ENCODE measurements at places on chromosomes 12 and 14.
A peak's percentile ranks its signal among the peaks of the same experiment; 100 is the strongest.

DNA sequence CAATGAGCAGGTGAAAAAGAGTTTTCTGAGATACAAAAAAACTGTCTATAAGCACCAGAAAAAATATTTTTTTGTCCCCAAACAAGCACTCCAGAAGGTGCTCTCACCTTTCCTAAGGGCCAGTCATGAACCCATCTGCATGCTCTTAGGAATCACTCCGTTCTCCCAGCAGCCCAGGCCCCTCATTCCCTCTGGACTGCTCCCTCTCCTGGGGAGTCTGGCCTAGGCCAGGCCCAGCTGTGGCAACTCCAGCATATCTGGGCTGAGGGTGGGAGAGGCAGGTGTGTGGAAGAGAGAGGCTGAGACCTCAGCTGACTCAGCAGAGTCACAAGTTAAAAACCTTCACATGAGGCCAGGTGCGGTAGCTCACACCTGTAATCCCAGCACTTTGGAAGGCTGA lies 54.6 kb downstream of the TRAFD1 start:
- no peak for DNase-seq

- no peak for DNase-seq
Measured at GRCh38 chr12:332581-333205, 56.4 kb downstream of the KDM5A start.

DNA sequence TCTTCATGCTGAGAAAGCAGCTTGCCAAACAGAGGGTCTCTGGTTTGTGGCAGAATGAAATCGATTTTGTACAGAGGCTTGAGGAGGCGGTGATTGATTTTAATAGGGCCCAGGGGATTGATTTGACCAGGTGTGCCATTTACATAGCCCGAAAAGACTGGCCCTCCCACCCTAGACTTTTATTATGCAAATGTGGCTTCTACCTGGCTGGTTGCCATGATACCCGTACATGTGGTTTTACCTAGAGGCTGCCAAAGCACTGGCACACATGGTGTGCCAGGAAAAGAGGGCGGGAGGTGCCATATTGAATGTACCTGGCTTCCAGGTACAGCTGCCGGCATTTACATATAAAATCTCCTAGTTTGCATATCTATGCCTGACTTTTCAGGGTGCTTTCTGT lies 18.0 kb upstream of the GUCY2C start:
- DNase-seq: no peak

- DNase-seq: no peak
Measured at GRCh38 chr14:105581551-105582341, 55.4 kb downstream of the TMEM121 start.

DNA sequence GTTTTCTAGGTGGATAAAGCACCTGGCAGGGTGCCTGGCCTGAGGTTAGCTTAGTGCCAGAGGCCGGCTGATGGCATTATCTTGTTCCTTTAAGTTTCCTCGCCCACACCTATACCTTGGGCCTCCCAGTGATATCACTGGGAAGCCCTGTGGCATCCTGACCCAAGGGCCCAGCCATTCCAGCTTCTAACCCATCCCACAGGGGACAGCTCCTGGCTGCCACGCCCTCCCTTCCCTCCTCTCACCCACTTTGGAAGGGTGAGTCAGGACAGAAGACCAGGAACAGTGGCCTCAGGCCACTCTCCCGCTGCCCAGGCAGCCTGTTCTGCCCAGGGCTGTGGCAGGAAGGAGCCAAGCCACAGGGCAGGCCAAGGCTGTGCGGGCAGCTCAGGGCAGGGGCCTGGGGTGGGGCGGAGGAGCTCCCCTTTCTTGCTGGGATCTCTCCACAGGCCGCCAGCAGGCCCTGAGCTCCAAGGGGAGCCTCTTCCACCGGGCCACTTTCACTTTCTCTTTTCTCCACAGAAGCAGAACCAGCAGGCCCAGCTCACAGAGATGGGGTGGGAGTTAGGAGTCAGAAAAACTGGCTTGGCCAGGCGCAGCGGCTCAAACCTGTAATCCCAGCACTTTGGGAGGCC lies 75.1 kb downstream of the IRF2BPL start:
- peak; percentile 82 for DNase-seq

Data from astrocyte of the hippocampus (primary cell).